Urothelium cell line (cell line): ENCODE measurements at places on chromosomes 11 and 22.

GRCh38 chr11:100515087-100515486 is 172.0 kb upstream of the ARHGAP42 start:
- no peak for DNase-seq

GRCh38 chr11:94129512-94130297 is 1.1 kb downstream of the PANX1 start:
- no peak for DNase-seq

DNA sequence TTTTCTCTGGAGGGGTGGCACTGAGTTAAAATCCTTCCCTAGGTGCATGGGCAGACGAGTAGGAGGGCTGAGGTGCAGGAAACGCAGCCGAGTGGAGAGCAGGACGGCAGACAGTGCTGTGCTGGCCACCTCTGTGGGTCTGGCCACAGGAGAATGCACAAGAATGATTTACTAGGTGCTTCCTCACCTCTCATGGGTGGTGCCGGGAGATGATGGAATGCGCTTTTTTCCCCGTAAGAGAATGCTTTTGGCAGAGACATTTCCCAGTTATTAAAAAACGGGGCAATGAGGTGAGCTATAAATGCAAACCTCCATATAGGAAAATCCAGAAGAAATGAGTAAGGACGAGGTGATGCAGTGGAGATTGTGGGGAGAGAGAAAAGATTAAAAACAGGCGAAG is 86.1 kb downstream of the ADAMTS15 start:
- no peak for DNase-seq

GRCh38 chr11:11750017-11750878 is 91.5 kb upstream of the USP47 start:
- no peak for DNase-seq

- DNase-seq, result no peak
Measured at GRCh38 chr22:26711205-26711963, 54.0 kb downstream of the MIAT start.

DNA sequence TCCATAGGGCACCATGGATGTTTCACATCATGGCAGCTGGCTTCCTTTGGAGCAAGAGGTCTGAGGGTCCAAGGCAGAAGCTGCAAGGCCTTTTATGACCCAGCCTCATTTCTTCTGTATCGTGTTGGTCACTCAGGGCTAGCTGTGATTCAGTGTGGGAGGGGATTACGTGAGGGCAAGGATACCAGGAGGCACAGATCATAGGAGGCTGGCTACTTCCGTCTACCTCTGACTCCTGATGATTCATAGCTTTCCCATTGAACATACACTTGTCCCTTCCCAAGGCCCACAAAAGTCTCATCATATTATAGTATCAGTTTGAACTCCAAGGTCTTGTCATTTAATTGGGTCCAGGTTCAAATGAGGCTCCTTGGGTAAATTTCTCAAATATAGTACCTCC is 135.3 kb upstream of the ZBED5 start:
- DNase-seq, result no peak

DNA sequence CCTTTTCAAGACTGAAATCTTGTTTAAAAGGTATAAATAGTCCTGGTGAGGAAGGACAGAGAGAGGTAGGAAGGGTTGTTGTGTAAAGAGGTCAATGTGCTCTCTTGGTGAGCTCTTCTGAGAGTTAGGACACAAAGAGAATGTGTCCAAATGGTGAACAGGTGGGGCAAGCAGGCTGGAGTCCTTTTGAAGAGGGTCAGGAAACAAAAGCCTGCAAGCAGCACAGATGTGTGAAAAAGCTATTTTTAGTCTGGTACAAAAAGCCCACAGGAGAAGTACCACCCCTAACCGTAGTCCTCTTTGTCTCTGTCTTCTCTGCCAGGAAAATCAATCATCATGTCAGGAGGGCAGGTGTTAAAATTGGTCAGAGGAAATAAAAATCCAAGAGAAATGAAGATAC is 54.4 kb upstream of the SYN3 start:
- DNase-seq, result no peak

GRCh38 chr22:24105631-24106030 is 75.7 kb upstream of the SUSD2 start:
- DNase-seq, result no peak

DNA sequence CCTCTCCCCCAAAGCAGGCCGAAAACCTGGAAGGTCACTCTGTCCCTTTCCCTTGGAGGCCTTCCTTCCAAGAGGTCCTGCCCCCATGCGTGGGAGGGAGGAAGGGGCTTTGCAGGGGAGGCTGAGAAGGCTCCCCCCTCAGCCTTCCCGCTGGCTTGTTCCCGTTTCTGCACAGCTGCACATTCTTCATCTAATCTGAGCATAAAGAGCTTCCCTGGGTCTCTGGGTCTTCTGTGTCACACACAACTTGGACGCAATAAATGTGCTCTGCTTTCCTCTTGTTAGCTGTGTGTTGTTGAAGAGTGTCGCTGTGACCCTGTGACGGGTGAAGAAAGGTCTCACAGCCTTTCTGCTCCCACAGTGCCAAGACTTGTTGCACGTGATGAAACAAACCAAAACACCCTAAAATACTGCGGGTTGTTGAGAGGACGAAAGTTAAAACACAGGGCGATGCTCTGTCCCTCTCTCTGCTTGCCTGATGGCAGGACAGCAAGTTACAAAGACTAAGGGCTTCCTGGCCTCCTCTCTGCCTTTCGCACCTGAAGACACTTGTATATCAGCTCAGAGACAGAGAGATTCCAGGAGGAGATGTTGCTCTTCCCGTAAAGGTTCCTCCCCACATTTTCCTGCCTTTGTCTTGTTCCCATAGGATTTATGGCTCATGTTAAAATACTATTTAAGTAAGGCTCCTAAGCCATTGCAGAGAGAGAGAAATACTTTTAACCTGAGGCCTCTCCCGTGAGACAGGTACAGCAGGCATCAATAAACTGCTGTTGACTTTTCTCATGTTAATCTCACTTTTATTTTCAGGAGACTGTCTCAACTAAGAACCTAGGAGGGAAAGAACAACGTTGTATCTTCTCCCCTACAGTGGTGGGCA is 15.4 kb upstream of the IFITM3 start:
- no peak for DNase-seq

DNA sequence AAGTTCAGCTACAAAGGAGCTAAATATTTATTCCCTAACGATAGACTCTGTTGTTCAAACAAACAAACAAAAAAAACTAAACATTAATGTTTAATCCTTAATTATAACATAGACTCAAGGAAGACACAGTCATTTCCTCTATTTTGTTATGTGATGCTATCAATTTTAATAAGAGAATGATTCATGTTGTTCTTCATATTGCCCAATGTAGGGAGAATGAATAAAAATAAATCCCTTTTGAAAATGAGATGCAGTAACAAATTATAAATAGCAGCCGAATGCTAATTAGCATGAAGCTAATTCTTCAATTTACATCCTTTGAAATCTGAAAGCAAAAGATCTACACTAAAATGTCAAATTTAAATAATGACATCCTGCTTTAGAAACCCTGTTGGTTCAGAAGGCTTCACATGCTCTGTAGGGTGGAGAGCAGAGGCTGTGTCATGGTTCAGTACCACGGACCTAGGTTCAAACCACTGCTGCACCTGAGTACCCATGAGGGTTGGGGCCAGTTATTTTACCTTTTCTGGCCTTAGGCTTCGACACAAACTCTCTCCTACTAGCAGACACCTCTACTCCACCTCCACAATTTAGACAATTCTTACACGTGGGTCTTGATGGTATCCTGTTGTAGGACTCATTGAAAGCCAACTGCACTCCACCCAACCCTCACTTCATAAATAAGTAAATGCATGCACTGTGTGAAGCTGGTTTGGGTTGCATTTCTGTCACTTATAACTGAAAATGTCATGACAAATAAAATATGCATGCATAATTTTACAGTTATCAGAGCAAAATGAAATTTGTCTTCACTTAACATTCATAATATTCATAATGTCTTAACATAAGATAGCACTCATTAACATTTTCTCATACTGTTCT is 89.0 kb downstream of the RRAS2 start:
- no peak for DNase-seq

DNA sequence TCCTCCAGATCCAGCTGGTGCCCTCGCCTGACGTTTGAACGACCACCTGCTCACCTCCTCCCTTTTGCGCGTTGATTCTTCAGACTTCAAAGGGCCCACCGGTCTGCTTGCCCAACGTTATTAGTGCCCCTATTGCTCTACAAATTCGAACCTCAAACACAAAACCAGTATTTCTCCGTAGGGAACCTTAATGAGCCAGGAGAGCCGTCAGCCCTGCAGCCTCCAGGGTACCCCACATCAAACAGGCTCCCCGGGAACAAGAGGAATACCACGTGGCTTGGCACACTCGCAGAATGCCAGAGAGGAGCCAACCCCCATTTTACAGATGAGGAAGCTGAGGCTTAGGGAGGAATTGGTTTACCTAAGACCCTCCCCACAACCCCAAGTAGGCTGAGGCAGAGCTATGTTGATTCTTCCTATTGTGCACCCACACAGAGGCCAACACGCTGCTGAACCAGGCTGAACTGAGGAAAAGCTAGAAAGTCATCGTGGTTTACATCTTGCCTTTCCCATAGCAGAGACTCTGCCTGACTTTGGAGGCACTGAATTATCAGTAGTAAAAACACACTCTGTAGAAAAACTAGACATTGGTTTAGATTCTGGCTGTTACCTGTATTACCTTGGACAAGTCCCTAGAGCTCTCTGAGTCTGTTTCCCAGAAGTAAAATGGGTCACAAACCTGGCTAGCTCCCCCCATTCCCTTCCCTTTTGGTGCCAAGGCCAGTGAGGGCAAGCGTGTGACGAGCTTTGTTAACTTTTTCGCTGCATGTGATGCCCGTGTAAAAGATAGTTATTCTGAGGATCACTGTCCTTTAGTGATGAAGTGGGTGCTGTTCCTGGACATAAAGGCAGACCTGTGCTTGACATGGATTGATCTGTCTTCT is 764 bp downstream of the TKFC start:
- DNase-seq, result no peak

GRCh38 chr11:2314525-2315394 is 12.9 kb downstream of the TSPAN32 start:
- no peak for DNase-seq

DNA sequence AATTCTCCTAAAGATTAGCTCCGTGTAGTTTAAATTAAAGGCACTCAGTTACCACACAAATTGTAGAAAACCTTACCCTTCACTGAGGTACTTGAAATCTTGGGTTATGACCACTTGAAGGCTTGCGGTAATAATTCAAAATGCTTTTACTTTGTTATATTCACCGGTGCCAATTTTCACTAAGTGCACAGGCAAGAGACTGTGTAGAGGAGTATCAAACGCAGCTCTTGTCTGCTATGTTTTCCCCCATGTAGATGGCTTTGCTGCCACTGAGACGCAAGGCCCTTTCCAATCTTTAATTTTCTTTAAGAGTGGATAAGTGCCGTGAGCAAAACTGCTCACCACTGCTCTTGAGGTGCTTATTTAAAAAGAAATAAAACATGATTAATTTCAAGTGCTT is 155.8 kb downstream of the CADM1 start:
- DNase-seq, result no peak

DNA sequence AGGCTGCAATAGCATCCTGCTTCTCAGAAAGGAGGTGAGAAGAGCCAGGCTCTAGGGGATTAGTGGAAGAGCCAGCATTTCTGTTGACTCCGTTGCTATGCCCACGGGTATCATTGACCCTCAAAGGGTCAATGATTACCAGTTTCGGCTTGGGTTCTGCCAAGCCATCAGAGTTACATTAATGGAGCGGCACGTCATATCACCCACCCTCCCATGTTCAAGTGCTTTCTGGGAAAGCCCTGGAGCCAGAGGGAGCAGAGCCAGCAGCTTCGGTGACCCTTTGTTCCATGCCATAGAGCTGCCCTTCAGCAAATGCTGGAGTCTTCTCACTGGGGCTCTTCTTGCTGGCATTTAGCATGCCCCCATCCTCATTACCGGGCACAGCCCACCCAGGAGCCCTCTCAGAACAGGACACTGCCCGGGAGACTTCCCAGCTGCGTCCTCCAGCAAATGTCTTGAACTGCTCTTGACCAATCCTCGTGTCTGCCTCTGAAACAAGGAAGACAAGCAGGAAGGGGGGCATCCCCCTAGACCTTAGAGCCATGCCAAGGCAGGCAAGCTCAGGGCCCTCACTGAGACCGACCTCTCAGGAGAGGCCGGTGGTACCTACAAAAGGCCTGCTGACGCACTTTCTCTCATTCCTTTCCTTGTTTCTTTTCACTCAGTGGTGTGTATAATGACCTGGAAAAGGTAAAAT is 14.6 kb downstream of the KCNJ1 start:
- no peak for DNase-seq

DNA sequence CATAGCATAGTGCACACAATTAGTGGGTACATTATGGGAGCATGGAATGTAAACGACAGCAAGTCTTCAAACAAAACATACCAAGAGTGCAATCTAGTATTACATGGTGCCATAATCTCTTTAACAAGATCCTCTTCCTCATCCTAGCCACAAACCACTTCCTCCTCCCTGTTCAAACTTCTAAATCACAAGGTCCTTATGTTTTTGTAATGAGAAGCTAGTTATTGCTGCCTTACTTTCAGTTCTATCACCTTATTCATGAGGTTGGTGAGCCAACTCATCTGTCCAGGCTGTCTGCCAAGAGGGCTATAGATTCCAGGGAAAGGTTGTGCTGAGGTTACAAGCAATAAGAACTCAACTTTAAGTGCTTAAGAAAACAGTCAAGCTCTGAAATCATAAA is 195.4 kb upstream of the ARHGAP20 start:
- peak; percentile 77 for DNase-seq

DNA sequence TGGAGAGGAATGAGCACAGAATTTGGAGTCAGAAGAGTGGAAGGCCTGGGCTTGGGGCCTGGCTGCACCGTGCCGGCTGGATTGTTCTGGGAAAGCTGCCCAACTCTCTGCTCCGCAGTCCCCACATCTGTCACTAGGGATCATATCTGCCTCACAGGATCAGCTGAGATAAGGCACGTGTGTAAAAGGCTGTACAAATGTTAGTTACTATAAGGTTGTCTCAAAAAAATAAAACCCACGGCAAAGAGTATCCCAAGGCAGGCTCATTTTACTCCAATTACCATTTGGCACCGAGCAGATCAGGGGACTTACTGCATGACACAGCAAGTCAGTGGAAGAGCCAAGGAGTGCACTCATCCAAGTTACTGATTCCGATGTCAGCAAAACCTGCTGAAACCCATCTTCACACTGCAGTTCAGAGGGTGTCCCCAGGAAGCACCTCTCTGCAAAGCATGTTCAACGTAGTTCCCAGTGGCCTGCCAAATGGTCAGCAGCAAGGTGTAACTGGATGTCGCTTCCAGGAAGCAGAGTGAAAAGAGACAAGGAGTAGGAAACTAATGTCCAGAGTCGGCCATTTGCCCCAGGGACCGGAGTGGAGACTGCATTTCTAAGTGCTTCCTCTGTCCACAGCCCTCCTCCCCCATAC is 18.1 kb upstream of the MRTFA start:
- DNase-seq, result peak; percentile 38
